ENCODE measurements at places on chromosomes 2 and 18.

GRCh38 chr2:47265158-47265557 is 110.0 kb upstream of the STPG4 start:
- DNase-seq = no peak

DNA sequence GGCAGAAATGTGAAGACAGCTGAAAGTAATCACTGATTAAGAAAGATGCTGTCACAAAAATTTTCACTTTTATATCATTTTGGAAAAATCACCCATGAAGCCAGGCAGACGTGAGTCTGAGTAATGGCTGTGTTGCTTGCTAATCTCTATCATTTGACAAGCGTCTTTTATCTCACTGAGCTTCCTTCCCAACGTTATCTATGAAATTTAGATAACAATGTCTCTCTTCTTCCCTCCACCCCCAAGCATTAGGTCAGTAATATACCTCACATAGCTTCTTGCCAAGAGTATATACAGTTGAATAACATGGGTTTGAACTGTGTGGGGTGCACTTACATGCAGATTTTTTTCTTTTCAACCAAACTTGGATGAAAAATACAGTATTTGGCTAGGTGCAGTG is 388.6 kb upstream of the NRXN1 start:
- DNase-seq = peak; percentile 11

GRCh38 chr2:84314901-84315330 is 144.2 kb downstream of the SUCLG1 start:
- DNase-seq = peak; percentile 75

- DNase-seq = no peak
These were observed 426.1 kb downstream of the DCC start for GRCh38 chr18:52766002-52766545.

DNA sequence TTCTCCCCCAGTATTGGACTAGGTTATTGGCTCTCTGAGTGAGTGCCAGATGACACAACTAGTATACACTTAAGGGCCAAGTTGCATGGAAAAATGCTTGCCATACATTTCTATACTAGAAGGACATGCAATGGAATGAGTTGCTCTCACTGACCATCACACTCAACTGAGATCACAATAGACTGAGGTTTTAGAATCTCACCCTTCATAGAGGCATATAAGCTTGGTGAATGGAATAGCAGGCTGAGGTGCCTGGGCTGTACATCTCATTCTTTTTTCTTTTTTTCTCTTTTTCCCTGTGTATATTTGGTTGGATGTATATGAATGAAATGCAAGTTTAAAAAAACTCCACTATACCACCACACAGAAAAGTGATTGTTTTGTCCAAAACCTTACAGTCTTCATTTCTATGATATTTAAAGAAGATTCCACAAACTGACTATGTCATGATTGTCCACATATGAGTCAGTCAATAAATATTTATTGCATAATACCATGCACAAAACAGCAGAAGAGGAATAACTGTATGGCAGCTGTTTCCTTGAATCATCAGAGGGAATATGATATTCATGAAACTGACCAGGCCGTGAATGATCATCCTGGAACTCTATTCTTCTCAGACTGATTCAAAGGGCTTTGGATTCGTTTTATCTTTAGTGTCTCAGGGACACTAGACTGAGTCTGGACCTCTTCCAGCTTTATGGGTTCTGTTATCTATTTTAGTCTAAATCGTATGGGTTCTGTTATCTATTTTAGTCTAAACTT is 122.6 kb upstream of the STK17B start:
- DNase-seq = peak; percentile 94

- DNase-seq = no peak
These were observed 11.0 kb upstream of the HK2 start for GRCh38 chr2:74822771-74823566.
